ENCODE measurements at places on chromosomes 6 and 20.
A peak's percentile ranks its signal among the peaks of the same experiment; 100 is the strongest.

DNA sequence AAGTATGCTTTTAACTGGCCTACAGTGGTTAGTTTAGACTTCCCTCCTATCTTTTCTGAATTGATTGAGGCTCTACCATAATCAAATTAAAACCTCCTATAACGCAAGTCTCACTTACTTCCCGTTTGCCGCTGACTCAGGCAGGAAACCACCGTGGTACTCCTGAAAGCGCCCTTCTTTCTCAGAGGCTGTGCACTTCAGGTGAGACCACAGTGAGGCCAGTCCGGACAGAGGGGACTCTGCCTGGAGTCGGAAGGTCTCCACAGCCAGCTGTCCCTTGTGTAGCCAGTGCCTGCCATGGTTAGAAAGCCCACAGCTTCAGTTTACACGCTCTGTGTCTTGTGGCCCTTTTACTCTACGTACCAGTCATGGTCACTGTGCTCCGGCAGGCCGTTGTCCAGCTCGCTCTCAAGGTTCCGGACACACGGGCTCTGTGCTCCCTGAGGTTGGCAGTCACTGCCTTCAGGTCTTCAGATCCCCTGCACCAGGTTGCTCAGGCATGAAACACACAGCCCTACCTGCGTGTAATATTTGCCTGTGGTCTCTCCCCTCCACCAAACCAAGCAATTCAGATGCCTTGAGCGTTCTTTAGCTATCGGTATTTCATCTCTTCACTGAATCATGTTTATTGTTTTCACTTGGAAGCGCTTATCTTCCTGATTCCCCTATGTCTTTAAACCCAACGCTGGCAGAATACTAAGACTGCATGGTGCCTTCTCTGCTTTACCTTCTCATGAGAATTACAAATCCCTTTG, 178.8 kb downstream of the SMOC2 start:
- DNase-seq: no peak

- DNase-seq: no peak
Measured at GRCh38 chr6:111871725-111872400, 1.4 kb downstream of the FYN start.

GRCh38 chr6:126803769-126804168, 314.7 kb upstream of the RSPO3 start:
- DNase-seq: no peak

GRCh38 chr6:140809694-140810101, 1323.0 kb upstream of the GJE1 start:
- no peak for DNase-seq

DNA sequence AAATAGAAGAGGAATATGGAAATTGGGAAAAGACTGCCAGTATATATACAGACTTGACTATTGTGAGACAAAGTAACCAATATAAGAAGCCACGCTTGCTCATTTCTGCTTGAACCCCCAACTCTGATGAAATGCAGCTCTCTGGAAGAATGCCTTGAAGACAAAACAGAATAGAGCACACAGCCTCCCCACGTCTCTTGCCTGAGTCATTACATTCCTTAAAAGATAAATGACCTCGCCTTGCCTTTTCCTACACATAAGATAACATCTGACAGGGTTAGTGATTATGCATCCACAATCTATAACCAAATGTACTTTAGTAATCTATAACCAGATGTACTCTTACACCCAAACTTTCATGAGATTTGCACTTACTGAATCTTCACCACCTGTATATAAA, 141.1 kb upstream of the EEF1E1 start:
- no peak for DNase-seq

DNA sequence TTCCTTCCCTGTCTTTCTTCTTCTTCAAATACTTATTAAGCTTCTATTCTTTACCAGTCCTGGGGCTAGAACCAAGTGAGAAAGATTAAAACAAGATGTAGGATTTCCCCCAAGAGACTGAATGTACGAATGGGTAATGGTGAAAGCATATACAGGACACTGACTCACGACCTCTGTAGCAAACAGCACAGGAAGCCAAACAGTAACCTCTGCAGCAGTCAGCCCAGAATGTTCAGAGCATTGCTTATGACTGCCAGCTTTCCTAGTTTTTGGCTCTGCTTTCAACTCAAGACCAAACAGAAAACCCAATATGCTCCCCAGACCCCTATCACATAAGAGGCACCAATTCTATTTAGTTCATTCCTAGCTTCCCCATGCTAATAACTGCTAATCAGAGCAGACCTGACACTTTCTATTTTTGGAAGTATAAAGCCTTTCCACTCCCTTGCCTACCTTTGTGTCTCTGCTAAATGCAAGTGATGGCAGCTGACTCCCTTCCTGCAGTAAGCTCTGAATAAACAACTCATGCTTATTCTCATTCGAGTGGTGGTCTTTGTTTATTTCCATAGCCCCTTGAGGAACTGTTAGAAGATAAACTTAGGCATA, 690.6 kb downstream of the EPM2A start:
- no peak for DNase-seq

DNA sequence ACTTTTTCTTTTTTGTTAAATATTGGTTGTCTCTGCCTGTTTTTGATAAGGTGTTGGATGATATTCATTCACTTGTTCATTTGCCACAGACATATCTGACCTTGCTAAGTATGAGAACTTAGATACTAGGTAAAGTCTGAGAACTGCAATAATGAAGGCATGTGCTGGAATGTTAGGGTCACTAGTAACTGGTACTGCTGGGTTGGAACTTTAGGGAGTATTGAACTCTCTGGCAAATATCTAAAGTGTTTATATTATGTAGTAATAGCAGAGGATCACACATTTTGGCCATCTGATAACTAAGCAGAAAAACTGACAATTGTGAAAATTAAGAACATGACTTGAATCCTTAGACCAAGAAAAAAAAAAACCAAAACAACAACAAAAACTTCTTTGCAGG, 162.7 kb downstream of the MEI4 start:
- no peak for DNase-seq

DNA sequence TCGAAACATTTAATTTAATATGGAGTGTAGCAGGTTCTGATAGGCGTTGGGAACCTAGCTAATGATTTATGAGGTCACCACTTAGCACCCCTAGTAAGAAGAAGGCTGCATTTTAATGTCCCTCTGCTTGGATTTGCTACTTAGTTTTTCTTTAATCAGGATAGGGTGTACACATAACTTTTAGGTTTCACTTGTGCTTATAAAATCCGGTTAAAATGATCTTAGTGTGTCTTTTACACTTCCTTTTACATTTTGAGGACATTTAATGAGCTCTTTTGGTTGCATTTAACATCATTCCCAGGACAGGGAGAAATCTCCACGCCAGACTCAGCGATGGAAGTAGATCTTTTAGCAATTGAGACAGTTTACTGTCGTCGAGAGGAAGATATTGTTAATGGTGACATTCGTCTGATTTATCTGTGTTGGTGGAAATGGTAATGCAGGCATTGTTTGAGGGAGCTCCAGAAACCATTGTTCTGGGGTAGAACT, 5.6 kb downstream of the TFAP2A start:
- DNase-seq: no peak

DNA sequence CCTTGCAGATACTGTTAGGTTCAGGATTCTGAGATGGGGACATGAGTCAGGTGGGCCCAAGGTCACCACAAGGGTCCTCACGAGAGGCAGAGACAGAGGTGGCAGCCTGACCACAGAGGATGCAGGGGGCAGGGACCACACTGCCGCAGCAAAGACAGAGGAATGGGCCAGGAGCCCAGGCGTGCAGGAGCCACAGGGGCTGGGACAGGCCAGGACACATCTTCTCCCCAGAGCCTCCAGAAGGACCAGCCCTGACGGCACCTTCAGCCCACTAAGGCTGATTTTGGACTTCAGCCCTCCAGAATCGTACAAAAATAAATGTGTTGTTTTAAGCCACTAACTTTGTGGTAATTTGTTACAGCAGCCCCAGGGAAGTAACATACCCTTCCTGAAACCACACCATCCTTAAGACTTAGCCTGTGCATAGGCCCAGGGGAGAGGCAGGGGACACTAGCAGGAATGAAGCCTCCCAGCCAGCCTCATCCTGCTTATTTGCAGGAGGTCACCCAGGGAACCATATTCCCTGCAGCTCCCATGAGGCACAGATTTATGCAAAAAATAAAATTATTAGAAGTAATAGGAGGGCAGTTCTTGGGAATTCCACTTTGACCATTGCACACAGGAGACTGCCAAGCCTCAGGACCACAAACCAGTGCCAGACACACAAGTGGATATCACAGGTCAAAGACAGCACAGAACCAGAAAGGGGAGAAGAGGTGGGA, 119.3 kb upstream of the CST7 start:
- no peak for DNase-seq

GRCh38 chr6:73309785-73310502, 44.1 kb downstream of the DPPA5 start:
- no peak for DNase-seq

DNA sequence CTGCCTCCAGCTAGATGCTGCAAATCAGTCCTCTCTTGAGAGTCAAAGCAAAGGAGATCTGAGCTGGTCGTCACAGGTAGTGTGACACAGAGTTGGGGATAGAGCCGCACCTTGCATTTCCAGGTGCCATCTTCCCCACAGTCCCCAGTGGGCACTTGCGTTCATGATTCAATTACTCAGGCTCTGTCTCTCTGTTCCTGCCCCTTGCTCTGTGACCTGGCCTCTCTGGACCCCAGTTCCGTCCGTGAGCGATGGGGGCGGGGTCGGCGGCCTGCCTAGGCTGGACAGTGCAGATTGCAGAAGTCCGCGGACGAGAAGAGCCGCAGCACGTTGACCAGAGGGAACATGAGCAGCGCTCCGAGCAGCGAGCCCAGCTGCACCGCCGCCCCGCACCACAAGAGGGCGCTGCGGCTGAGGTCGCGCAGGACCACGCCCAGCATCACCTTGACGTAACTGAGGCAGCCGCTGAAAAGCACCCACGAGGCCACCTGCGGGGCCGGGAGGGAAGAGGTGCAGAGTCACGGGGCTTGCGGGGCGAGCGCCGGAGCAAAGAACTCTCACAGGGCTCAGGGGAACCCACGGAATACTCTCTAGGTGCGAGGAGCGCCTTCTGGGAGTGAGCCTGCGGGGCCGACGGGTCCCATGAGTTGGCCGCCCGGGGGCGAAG, 7.4 kb downstream of the SLC52A3 start:
- DNase-seq: no peak

- no peak for DNase-seq
Measured at GRCh38 chr6:151389618-151390275, 1.6 kb downstream of the ZBTB2 start.

- DNase-seq: no peak
Measured at GRCh38 chr6:29547573-29547972, 12.0 kb downstream of the UBD start.

- DNase-seq: no peak
Measured at GRCh38 chr20:51703400-51704287, 64.5 kb downstream of the ATP9A start.

DNA sequence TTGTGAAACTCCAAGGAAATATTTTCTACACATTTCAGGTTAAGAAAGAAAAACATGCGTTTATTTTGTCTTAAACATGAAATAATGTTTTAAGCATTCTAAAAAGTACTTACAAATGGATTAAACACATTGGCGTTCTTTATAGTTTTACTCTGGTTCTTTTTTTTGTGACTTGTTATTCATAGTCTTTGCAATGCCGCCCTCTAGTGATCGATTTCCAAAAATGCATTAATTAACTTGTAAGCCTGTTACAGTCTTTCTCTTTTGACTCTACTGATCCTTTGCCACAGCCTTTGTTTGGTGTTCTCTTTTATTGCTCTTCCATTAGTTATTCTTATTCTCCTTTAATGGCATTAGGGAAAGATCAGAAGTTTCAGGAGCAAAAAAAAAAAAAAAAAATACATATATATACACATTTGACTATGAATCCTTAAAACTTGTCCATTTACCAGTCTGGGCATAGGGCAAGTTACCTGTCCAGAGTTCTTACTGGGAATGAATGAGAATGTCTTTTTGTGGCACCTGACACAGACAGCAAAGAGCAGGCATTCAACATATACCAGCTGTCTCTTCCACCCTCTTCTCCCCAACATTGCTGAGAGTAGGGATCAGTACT, 59.9 kb downstream of the MACROD2 start:
- DNase-seq: peak; percentile 53

- no peak for DNase-seq
Measured at GRCh38 chr20:60715172-60715571, 536.9 kb upstream of the CDH4 start.

DNA sequence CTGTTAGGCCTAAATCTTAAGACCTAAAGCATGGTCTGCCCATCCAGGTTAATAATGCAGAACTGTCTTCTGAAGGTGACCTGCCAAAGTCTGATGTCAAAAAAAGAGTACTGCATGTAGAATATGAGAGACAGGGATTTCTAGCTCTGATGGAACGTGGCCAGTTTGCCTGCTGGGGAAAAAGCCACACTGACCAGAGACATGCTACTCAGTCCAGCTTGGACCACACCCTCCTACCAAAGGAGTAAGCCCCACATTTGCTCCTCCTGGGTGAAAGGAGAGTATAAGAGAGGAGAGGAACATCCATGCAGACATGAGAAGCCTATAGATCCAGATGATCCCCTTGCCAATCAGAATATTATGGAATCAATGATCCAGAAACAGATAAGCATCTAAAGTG, 229.9 kb upstream of the RUNX2 start:
- no peak for DNase-seq

DNA sequence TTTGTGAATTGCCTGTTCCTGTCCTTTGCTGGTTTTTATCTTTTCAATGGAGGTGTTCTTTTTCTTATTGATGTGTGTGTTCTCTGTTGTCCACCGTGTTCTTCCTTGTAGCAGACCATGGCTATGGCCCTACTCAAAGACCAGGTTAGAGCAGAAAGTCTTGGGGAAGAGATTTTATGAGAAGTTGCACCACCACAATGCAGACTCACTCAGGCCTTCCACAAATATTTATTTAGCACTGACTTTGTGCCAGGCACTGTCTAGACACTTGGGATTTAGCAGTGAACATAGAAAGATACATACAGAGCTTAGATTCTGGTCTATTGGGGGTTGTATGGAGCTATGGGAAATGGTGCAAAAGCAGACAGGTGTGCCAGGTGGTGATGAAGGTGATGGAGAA, 98.8 kb downstream of the DTD1 start:
- DNase-seq: no peak

DNA sequence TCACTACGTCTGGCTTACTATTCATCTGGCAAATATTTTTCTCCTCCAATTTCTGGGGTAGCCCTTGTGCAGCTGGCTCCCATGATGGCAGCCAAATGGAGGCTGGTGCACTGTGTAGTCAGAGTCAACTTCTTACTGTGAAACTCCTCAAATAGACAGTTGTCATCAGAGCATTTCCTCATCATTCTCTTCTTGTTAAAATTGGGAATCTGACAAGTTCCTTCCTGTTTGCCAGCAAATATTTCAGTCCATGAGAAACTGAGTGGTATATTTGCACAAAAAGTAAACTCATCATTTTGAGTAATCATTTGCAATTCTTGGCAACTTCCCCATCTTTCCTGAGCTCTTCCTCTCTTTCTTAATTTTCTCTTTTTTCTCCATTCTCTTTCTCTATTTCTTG, 394.9 kb upstream of the RGS17 start:
- DNase-seq: no peak

- no peak for DNase-seq
Measured at GRCh38 chr20:24787071-24787470, 162.0 kb upstream of the CST7 start.

DNA sequence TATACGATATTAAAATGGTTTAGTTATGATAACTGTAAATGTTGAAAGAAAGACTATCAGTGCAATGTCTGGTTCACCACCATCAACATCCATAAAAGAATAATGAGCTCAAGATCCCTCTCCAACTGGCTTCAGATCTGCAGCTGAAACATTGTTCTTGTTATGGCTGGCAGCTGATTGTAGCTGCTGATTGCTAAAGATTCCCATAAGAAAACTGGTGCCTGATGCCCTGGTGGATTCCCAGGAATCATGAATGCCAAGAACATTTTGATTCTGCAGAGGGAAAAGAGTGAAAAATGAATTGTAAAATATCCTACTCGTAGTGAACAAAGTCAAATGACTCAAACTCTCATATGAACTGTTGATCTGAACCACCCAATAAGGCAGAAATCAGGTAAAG, 1160.2 kb downstream of the EPHA7 start:
- no peak for DNase-seq
